ENCODE measurements at places on chromosomes 11 and 22.

GRCh38 chr11:105344938-105345337 lies 205.4 kb upstream of the CARD18 start:
- DNase-seq = no peak

DNA sequence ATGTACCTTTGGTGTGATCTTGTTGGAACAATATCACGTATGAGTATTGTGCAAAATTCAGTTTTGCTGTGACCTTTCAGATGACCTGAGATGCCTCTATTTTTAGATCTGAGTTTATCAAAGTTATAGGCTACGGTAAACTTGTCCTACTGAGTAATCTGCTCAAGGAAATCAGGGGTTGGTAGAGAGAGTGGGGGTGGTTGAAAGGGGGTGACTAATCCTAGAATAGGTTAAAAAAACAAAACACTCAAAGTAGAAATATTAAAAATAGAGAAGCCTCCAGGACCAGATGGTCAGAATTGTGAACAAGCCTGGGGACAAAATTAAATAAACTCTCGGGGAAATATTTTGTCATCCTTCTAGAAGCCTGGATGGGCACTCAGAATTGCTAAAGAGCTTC lies 59.9 kb upstream of the C11orf87 start:
- DNase-seq = no peak

DNA sequence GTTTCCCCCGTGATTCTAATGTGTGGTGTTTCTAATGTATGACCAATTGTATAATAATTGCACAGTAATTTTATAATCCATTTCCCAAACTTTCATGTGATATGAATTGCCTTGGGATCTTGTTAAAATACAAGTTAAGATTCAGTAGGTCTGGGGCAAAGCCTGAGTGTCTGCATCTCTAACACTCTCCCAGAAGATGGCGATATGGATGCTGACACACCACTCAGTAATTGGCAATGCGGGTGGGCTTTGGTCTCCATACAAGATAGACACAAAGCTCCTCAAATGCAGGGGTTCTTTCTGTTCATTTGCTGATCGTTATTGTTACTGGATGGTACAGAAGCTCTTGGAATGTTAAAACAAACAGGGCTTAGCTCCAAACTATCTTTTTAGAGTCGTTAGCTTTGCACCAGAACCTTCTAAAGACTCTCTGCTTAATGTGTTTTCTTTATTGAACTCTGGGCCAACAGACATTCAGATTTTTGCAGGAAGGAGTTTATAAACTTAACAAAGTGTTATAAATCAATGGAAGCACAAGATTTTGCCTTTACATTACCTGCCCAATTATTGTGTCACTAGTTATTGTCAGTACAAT lies 45.4 kb upstream of the ANO3 start:
- no peak for DNase-seq

DNA sequence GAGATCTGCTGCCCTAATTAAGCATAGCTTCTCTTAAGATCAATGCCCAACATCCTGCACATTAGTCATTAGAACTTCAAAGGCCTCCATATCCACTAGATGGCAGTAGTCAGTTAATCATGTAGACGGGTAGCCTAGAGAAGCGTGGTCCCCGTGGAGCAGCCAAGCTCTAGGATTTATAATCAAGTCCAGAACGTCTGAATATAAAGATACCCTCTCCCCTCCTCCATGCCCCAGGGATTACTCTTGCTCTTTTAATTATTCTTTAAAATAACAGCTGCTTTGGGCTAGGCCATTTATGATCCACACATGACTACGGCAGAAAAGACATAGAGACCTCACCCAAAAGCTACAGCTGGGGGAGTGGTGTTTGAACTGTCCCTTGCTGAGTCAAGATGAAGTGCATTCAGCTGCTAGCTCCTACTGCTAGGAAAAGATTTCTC lies 327.6 kb upstream of the PLET1 start:
- no peak for DNase-seq

GRCh38 chr11:13228572-13228971 lies 49.0 kb upstream of the BMAL1 start:
- no peak for DNase-seq

- no peak for DNase-seq
These were observed 178.2 kb upstream of the TMEM45B start for GRCh38 chr11:129637473-129637872.

DNA sequence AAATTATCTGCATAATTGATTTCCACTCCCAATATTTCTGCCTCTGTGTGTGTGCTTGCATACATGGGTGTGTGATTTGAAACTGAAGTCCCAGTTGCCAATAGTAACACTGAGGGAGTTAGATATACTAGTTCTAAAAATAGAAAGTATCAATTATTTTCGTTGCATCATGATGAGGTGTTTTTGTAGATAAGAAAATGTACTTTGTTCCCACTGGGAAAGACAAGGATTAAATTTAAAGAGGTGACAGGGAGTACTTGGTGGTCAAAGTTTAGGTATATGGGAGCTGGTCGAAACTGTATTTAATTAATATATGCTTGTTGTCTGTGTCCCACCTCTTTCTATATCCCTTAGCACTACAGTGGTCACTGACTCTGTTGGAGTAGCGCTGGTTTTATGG lies 444.5 kb downstream of the NELL1 start:
- DNase-seq = no peak

GRCh38 chr11:78110830-78111229 lies 28.6 kb downstream of the ALG8 start:
- no peak for DNase-seq

DNA sequence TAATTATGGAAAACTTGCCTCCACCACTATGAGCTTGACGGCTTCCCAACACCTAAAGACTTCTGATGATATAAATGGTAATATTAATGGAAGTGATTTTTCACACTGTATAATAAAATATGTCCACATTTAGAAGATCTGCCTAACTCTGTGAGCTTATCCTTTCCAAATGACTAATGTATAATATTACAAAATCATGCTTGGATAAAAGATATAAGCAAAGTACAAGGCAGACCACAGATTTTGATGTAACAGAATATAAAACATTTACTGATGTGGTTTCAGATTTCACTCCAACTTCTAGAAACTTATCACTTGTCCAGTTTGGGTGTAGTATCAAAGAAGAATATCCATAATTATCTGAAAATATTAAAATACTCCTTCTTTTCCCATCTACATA lies 36.9 kb downstream of the GALNT18 start:
- no peak for DNase-seq

DNA sequence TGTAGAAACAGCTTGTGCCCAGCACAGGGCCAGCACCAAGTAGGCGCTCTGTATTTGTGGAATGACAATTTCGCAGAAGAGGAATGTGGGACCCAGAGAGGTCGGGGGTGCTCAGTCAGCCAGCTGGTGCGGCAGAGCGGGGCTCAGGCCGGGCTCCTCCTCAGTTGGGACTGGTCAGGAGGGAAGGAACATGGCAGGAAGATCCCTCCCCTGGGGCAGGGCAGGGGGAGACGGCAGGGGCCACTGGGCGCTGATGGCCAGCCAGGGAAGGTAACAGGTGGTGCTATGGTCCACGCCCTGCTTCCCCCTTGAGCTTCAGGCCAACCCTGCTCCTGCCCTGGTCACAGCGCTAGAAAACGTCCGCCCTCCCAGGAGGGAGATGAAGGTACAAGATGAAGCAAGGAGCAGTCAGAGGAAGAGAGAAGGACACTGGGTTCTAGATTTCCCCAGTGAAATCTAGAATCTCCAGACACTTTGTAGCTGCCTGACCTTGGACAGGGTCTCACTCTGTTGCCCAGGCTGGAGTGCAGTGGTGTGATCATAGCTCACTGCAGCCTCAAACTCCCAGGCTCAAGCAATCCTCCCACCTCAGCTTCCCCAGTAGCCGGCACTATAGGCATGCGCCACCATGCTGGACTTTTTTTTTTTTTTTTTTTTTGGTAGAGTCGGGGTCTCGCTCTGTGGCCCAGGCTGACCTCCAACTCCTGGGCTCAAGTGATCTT lies 13.5 kb upstream of the SPI1 start:
- DNase-seq = no peak

DNA sequence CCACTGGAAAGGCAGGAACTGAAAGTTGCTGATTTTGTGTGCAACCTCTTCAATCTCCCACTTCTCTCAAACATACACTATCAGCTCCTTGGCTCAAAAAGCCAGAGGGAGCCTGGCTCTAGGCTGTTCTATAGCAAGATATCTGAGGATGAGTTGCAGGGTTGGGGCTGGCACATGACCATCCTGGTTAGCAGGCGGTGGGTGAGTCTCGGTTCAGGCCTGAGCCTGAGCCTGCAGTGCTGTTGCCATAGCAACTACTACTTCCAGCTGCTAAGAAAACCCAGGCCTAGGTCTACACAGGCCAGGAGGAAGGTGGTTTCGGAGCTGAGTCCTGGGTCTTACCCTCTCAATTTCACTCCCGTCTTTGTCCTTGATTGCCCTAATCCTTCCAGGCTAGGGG lies 39.0 kb downstream of the CWC15 start:
- no peak for DNase-seq

DNA sequence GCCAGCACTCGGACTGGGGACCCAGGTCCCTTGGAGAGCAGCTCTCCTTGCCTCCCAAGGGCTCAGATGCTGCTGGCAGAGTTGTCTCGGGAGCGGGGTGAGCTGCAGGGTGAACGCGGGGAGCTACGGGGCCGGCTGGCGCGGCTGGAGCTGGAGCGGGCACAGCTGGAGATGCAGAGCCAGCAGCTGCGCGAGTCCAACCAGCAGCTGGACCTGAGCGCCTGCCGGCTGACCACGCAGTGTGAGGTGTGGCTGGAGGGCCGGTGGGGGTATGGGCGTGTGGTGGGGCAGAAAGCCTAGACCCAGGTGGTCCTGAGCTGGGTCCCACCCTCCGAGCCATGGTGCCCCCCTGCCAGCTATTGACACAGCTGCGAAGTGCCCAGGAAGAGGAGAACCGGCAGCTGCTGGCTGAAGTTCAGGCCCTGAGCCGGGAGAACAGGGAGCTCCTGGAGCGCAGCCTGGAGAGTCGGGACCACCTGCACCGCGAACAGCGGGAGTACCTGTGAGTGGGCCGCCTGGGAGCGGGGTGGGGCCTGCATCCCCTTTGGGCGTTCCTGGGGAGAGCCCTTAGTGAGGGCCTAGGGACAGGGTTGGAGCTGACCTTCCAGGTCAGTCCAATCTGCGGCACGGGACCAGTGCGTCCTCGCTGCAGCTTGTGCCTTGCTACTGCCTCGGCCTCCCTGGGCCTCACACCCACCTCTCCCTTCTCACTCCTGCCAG lies 5.8 kb upstream of the RPS6KA4 start:
- no peak for DNase-seq

GRCh38 chr22:45683680-45684079 lies 12.0 kb downstream of the ATXN10 start:
- DNase-seq = no peak

DNA sequence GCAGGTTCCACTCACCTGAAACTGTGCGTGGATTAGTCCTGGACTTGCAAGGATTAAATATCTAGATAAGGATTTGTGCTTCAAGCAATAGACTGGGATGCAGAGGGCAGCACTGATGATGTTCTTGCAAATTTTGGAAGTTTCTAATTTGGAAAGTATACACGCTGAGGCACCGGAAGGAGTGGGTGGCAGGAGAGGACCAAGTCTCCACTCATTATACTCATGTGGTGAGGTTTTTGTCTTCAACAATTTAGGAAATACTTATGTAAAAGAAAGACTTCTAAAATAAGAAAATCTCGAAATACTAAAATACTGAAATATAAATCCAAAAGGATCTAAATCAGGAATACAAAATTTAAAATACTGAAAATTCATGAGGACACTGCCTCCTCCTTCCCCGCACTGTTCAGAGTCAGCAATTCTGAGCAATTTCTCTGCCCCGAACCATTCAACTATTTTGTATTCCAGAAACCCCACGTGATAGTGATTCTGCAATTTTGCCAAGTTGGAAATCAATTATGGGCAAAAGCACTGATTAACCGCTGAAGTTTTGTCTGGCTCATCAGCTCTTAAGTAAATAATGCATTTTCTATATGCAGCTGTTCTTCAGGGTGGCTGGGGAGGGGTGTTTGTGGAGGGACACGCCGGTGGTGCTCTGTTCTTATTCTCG lies 47.0 kb upstream of the CLMP start:
- no peak for DNase-seq

GRCh38 chr11:63443714-63444113 lies 47.3 kb downstream of the PLAAT5 start:
- no peak for DNase-seq

GRCh38 chr11:102361086-102362031 lies 14.3 kb downstream of the BIRC2 start:
- no peak for DNase-seq

DNA sequence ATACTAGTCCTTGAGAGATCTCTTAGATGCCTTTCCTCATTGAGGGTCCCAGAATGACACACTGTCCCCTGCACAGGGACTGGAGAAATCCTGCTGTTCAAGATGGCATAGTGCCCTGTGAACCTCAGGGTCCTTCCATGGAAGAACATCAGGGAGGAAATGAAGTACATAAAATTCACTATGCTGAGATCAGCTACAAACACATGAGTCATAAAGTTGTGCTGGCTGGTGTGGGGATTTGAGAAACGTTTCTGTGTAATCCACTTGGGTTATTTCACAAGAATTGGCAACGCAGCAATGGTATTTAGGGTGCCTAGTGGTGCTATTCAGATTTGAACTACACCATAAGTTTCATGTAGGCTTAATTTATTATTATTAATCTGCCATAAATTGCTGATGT lies 174.4 kb downstream of the MAML2 start:
- no peak for DNase-seq

- no peak for DNase-seq
These were observed 121.2 kb downstream of the TRIM44 start for GRCh38 chr11:35783809-35784208.

DNA sequence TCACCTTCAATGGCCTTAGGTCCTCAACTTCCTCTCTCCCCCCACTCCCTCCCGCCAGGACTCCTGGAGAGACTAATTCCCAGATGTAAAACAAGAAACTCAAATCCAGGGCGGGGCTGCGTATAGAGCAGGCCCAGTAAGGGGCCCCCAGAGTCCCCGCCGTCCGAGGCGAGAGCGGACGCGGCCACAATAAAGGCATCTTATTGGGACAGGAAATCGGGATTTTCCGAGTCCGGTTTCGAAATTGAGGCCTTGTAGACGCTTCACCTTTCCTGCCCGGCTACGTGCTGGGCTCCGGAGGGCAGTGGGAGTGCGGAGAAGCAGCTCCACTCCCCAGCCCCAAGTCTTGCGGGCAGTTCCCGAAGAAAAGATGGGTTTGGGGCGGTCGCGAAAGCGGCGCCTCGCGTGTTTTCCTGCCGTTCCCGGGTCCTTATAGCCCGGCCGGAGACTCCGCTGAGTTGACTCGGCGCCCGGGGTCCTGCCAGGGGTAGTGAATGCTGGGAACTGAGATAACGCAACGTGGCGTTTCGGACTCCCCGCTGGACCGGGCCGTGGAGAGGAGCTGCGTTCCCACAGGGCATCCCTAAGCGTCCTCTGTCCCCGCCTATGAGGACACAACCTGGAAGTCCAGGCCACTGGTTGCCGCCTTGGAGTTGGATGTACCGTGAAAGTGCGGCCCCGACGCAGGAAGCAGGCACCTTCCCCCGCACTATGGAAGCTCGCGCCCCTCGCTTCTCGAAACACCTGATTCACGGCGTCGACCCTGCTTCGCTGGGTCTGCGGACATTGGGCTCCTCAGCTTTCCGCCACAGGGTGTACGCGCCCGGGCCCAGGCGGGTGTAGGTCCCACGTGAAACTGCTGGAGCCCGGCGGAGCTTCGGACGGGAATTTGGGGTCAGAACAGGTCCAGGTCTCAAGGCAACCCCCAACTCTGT lies 4.8 kb upstream of the CHRM1 start:
- DNase-seq = no peak

All from activated CD4-positive, CD25-positive, alpha-beta regulatory T cell (primary cell).